ENCODE measurements at places on chromosomes 1 and 21.

GRCh38 chr1:121408354-121408753 lies 223.6 kb downstream of the SRGAP2C start:
- no peak for DNase-seq

GRCh38 chr1:57615956-57616355 lies 192.1 kb upstream of the DAB1 start:
- DNase-seq, result no peak

DNA sequence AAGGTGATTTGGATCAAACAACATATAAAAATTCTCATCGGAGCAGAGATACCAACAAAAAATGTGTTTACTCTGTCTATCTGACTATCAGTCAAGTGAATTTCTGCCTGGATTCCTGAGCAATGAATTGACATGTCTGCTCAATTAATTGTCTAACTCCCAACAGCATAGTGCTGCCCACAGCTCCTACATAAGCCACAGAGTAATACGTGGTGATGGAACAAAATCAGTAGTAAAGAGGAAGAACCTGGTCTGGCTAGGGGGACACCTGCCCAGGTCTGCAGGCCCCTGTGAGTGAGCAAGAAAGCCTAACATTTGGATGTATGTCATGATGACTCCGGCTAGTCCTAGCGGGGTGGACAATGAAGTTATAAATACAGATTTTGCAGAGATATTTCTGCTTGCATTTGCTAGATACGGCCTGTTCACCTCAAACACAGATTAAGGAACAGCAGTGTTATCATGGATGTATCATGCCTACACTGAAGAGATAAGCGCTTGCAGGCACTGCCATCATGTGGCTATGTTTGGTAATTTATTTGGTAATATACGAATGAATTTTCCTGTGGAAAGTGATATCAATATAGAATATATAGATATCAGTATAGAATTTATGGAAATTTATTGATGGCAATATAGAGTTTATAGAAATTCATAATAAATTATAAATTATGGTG lies 69.6 kb upstream of the LRRC8B start:
- no peak for DNase-seq

DNA sequence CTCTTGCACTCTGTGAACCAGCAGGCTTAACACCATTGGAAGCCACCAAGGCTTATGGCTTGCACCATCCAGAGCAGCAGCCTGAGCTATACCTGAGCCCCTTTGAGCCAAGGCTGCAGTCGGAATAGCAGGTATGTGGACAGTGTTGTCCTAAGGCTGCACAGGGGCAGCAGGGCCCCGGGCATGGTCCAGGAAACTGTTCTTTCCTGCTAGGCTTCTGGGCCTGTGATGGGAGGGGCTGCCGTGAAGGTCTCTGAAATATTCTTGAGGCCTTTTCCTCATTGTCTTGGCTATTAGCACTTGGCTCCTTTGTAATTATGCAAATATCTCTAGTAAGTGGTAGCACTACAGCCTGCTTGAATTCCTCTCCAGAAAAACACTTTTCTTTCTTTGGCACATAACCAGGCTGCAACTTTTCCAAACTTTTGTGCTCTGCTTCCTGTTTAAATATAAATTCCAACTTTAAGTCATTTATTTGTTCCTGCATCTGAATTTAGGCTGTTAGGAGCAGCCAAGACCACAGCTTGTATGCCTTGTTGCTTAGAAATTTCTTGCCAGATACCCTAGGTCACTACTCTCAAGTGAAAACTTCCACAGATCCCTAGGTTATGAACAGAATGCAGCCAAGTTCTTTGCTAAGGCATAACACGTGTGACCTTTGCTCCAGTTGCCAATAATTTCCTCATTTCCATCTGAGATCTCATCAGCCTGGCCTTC lies 5.2 kb downstream of the KRTAP20-4 start:
- DNase-seq, result no peak

DNA sequence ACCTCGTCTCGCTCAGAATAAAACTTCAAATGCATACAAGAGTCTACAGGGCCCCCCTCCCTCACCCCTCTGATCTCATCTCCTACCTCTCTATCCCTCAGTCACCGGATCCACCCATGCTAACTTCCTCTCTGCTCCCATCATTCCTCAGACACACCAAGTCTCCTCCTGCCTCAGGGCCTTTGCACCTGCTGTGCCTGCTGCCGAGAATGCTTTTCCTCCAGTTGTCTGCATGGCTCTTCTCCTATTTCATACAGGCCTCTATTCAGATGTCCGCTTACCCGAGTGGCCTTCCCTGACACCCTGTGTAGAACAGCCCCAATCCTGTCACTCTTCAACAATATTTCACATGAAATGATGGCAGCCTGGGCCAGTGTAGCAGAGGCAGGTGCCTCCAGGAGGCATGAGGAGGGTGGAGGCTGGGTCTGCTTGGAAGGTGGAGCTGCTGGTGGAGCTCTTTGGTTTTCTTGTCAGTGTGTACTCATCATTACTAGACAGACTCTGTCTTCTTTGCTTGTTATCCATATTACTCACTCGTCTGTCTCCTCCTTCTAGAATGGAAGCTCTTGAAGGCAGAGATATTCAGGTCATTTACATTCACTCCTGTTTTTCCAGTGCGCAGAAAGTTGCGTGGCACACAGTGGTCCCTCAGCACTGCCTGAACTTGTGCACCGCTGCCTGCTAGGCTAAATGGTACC lies 4.2 kb downstream of the SH2D2A start:
- no peak for DNase-seq

DNA sequence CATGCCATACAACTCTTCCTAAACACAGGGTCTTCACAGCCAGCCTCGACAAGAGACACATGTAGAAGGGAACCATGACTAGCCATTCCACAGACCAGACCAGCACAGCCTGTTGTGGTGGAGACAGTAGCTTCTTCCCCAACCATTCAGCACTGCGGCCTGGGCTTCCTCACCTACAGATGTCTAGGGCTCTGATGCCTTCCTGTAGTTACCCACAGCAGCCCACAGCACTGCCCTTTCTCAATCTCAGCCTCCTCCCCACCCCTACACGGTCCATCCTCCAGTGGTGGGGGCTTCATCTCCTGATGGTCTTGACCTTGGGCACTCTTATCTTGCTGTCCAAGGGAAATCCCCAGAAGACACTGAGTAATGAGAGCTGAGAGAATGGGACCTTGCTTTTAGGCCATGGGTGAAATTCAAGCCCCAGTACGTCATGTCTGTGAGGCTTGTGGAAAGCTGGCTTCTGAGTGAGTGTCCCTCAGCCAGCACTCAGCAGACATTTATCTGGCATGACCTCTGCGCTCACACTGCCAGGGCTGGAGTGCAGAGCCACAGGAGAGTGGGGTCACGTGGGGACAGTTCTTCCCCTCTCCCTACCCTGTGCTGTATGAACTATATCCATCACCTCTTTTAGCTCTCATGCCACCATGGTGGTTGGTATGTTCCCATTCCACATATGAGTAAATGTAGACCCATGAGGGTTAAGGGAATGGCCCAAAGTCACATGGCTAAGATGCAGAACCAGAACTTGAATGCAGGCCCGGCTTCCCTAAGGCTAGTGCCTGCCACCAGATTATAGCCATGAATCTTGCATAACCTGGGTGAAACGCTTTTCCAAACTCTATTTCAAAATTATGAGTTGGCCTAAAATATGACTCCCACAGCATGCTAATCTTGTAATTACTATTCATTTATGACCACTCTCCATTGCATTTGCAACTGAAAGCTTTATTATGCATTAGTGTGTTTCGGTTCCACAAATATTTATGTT lies 104.7 kb downstream of the HIVEP3 start:
- no peak for DNase-seq

DNA sequence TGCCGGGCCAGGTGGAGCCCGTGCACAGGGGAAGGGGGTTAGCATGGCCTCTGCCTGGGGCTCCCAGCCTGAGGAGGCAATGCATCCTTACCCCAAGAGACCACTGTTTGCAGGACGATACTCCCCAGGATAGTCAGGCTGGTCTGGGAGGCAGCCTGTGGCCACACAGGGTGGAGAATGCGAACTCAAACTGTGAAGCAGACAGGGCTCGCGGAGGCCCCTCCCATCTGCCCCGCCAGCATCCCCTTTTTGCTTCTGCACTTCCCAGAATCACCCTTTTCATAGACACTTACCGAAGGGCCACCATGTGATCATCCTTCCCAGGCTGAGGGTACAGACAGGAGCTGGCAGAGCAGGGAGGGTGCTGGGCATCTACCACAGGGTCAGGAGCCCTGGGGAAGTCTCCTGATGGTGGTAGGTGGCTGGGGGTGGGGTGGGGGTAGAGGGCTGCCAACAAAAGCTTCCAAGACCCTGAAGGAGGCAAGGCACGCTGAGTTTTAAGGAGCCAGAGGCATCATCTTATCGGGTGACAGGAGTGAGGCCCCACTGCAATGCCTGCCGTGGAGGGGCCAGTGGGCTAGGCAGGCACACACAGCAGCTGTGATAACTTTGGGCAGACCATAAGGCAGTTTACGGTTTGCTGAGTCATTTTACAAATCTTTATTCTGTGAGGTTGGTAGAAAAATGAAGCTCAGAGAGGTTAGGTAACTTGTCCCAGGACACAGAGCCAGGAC lies 31.3 kb upstream of the BTG2 start:
- no peak for DNase-seq

DNA sequence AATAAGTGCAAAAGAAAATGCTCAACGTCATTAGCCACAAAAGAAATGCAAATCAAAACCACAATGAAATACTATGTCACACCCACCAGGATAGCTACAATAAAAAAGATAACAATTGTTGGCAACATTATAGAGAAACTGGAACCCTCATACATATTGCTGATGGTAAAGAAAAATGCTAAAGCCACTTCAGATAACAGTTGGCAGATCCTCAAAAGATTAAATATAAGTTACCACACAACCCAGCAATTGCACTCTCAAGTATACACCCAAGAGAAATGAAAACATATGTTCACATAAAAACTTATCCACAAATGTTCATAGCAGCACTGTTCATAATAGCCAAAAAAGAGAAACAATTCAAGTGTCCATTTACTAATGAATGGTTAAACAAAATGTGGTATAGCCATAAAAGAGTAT lies 20.7 kb downstream of the TRIM33 start:
- DNase-seq, result no peak

- DNase-seq, result no peak
Measured at GRCh38 chr1:172733815-172734214, 74.9 kb downstream of the FASLG start.

- DNase-seq, result no peak
Measured at GRCh38 chr1:115768549-115768948, at the start of gene CASQ2. TSS of gene CASQ2 (minus strand) at chr1:115768714. CDS start at chr1:115768541, 173 bp downstream.

DNA sequence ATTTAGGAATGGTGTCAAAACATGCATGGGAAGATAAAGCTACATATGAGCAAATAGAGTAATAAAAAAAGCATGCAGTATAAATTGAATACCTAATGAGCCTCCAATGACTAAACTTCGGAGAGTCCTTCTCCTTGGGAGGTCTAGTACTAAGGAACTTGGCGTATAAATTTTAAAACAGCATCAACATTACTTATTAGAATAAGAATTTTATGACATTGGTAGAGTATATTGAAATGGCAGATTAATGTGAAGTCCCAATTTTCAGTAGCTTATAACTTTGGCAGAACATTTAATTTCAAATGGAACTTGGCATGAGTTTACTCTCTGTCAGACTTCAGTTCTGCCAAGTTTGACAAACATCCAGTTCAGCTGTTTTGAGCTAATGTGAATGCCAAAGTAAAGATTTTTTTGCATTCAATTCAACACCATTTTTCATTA lies 104.7 kb upstream of the RGS18 start:
- no peak for DNase-seq

DNA sequence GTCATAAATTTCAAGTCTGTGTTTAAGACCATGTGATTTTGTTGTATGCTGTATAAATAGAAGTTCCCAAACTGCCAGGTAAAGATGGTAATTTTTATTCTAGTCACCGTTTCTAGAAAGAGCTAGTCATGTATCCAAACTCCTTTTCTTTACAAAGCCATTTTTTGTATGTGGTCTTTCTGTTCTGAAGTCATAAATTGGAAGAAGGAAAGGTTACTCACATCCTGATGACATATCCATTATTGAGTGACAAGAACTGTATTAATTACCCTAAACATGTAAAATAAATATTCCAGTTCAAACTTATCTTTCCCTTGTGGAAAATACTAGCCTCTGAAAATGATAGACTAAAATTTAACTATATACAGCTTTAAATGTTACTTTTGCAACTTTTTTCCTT lies 104.7 kb downstream of the POFUT2 start:
- DNase-seq, result no peak

DNA sequence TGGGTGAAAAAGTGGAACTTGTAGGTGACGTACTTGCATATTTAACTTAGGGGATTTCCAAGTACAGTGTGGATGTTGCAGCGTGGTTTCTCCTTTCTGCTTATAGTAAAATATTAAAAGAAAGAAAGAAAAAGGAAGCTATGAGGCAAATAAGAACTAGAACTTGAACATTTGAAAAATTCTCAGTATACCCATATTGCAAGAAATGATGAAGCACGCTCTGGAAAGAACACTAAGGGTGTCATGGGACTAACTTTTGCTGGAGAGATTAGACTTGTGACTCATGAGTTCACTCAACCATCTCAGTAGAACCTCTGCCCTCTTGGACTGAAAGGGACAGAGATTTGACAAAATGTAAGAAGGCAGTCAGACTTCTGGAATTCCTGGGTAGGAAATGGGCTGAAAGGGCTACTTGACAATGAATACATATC lies 704.5 kb upstream of the ADGRL4 start:
- no peak for DNase-seq

GRCh38 chr1:226691247-226691646 lies 47.8 kb downstream of the ITPKB start:
- peak; percentile 21 for DNase-seq

- no peak for DNase-seq
Measured at GRCh38 chr1:230113593-230114236, 46.7 kb downstream of the GALNT2 start.

DNA sequence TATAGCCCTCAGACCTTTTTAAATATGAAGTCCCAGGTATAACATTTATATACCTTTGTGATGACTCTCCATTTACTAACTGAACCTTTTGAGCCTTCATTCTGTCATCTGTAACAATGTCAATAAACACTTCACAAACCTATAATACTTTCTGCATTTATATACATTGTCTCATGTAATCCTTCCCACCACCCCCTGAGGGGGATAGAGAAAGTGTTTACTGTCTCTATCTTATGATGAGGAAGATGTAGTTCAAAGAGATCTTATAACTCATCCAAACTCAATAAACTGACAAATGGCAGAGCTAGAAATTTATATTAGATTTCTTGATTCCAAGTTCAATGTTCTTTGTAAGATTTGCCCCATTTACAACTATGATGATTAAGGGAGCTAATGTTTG lies 48.3 kb upstream of the CR2 start:
- DNase-seq, result no peak

GRCh38 chr1:156259805-156260204 lies 11.9 kb upstream of the PAQR6 start:
- no peak for DNase-seq

GRCh38 chr1:44208226-44208625 lies 5.0 kb upstream of the DMAP1 start:
- DNase-seq, result no peak

GRCh38 chr1:197471248-197471985 lies 203.4 kb downstream of the CRB1 start:
- DNase-seq, result no peak

GRCh38 chr1:31000301-31000700 lies 65.2 kb downstream of the PUM1 start:
- no peak for DNase-seq

- DNase-seq, result no peak
Measured at GRCh38 chr1:182085726-182086125, 24.2 kb upstream of the ZNF648 start.

- no peak for DNase-seq
Measured at GRCh38 chr1:65955503-65955902, 162.8 kb downstream of the PDE4B start.

- no peak for DNase-seq
Measured at GRCh38 chr1:228497817-228498216, 10.6 kb downstream of the RNF187 start.

Measured in activated gamma-delta T cell (primary cell).